Activated T-cell treated with anti-CD3 and anti-CD28 coated beads for 48 hours (primary cell): ENCODE measurements at places on chromosomes 3 and 15.

DNA sequence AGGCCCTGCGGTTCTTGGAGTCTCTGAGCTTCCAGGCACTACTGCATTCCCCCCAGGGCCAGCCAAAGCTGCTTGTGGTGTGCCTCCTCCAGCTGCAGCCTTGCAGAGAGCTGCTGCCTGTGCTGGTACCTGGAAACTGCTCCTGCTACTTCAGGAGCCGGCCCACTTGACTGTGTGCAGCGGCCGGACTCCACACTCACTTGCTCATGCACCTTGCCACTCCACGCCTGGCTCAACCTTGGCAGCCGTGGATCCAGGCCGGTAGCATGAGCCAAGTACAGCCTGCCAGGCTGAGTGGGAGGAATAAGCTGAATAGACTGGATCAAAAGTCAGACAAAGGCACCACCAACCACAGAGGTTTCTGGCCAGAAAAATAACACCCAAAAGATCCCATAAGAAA, 169.7 kb downstream of the TJP1 start:
- DNase-seq: no peak

DNA sequence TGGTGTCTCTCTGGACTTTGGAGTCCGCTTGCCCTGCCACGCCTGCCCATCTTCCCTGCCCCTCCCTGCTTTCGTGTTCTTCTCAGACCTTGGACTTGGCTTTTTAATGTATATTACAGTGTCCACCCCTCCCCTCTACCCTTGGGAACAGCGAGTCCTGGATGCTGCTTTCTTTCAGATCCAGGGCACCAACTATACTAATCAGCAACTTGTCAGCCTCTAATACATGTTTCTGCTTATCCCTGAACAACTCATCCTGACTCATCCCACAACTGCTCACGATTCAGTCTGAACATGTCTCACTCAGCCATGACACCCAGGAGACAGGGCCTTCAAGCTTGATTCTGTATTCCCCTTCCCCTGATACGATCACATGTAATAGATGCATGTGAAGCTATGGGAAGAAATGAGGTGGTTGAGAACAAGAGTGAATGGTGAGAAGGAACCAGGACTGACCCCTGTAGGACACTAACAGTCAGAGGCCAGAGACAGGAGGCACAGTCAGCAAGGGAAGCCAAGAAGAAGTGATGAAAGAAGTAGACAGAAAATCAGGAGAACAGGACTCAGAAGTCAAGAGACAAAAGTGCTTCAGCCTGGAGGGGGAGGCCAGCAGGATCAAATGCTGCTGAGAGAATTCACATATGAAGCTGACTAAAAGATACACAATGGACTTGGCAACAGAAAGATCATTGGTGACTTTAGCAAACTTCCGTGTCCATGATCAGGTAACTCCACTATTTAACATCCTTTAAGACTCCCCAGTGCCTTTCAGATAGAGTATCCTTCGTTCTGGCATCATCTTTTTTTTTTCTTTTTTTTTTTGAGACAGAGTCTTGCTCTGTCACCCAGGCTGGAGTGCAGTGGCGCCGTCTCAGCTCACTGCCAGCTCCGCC, 35.4 kb downstream of the BCL2L10 start:
- peak; percentile 21 for DNase-seq

DNA sequence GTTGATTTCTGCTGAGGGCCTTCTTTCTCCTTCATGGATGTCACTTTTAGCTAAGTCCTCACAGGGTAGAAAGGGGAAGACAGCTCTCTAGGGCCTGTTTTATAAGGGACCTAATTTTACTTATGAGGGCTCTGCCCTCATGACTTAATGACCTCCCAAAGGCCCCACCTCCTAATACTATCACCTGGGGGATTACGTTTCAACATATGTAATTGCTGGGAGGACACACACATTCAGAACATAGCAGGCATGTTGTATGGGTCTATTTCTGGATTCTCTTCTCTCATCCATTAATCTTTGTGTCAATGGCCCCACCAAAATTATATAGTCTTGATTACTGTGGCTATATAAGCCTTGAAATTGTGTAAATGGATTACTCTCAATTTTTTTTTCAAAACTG, 255.0 kb downstream of the CLSTN2 start:
- DNase-seq: no peak

GRCh38 chr15:100007609-100008008, 274.4 kb upstream of the LYSMD4 start:
- DNase-seq: no peak

- DNase-seq: no peak
Observed at GRCh38 chr15:94130504-94130903, 100.9 kb upstream of the MCTP2 start.

DNA sequence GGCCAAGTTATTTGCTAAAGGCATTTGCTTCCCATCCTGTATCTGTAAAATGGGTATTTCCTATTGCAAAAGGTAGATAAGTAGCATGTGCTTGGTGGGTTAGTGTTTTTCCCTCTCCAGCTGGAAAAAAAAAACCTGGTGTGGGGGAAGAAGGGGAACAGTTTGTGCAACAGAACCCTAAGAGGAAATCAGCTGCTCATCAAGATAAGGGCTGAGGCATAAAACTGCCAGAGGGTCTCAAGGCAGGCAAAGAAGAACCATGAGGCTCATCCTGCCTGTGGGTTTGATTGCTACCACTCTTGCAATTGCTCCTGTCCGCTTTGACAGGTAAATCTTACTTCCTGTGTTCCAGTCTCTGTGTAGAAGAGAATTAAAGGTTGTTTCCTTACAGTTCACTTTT, at the start of gene CPA3:
TSS of gene CPA3 (plus strand) at position 248 of the 400 bp plus-strand sequence. CDS start at position 260, 12 bp downstream.
- no peak for DNase-seq

GRCh38 chr3:186996356-186996755, 66.0 kb downstream of the ST6GAL1 start:
- no peak for DNase-seq

DNA sequence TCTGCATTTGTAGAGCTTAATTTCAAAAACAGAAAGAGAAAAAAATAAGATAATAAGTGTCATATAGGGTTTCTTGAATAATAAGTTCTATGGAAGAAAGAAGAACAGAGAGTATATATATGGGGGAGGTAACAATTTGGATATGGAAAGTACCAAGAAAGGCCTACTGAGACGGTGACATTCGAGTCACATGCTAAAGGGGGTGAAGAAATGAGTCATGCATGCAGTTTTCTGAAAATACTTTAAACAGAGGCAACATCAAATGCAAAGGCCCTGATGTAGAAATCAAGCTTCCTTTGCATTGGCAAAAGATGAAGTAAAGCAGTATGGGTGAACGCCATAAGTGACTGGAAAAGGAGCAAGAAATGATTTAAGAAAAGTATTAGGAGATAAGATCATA, 371.6 kb upstream of the ZNF385D start:
- DNase-seq: no peak
